ENCODE measurements at places on chromosomes 12 and 14.

DNA sequence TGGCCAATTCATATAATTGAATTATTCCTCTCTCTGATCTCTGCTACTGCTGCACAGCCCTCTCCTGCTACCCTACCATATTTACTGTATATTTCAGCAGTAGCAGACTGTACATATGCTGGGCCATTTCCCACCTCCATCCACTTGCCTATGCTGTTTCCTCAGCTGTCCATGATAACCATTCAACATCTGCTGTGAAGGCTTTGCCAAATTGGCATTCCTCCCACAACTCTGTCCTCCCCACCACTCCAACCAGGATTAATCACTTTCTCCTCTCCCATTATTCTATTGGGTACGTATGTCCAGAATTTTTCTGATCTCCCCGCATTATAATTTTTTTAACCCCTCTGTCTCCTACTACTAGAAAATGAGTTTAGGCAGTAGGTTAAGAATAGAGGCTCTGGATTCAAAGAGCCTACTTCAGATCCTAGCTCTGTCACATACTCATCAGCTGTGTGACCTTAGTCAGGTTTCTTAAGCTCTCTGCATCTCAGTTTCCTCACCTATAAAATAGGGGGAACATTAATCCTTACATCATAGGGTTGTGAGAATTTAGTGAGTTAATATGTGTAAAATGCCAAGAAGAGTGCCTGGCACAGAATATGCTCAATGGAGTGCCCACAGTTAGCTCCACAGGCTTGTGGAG lies 123.3 kb downstream of the KICS2 start:
- no peak for DNase-seq

- no peak for DNase-seq
Measured at GRCh38 chr12:50314636-50315312, 31.5 kb upstream of the LIMA1 start.

DNA sequence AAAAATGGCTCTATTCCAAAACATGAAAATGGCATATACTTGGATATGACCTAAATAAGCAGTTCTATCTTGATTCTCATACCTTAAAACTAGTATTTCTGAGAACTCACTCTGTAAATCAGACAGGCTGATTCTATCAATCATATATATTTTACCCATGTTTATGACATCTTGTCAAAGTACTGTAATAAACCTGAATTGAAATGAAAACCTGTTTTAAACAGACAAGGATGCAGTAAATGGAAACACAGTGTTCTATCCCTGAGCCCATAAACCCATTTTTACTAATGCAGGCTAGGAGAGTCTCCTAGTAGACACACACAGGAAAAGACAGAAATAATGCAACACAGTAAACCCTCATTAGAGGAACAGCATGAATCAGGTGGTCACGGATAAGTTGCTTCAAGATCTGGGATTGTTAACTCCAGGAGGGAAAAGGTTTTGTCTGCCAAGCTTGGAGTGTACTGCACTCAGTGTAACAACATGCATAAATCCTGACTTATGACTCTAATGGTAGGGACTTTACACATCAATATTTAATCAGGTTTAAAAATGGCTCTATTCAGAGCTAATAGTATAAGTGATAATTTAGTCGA lies 93.6 kb upstream of the CPNE8 start:
- DNase-seq: no peak

DNA sequence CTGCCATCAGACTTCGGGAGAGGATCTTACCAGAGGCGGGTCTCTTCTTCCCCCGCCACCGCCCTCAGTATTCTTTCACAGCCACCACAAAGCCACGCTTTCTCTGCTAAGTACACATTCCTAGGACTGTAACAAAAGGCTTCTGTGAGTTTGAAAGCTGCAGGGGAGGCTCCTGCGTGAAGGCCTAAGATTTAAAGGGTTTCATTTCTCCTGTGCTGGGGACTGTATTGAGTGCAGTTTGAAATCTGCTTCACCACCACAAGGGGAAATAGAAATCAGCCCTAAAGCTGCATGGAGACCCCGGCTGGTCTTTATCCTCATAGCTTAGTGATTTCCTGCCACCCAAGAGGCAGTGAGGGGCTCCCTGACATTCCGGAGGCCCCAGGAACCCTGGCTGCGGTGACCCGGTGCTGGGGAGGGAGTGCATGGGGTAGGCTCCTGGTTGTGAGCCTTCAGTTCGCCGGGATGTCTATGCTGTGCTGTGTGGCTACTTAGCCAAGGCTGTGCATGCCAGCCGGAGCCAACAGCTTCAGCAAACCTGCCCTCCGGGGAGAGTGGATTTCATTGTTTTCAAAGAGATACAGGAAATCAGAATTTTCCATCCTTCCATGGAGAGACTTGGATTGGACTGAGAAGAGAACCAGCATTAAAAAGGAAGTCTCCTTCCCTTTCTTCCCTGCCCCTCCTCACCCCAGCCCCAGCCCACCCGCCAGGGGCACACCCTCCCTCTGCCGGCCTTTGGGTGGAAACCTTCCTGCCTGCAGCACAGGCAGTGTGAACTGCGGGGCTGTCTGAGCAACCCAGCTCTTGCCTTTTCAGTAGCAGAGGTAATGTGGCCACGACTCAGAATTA lies 163.3 kb downstream of the ETV6 start:
- no peak for DNase-seq

- no peak for DNase-seq
Measured at GRCh38 chr12:77299001-77299400, 233.6 kb upstream of the E2F7 start.

GRCh38 chr12:59820594-59821011 lies 224.8 kb downstream of the SLC16A7 start:
- DNase-seq: no peak

DNA sequence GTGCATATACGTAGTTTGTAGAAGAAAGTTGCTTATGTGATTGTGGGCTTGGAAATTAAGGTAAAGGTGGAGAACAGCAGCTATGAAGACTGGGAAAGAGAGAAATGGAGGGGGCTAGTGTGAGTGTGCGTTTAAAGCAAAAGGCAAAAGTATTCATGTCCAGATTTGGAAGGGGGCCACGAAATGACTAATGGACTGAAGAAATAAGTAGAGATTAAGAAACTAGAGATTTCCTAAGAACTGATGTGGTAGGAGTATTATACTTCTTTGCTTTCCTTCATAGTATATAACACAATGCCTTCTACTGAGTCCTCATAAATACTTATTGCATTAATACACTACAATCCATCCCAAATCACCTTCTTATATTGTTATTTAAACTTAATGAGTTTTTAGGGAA lies 298.6 kb upstream of the NOVA1 start:
- DNase-seq: no peak

- DNase-seq: no peak
Measured at GRCh38 chr14:68814539-68815297, 21.9 kb upstream of the ZFP36L1 start.

DNA sequence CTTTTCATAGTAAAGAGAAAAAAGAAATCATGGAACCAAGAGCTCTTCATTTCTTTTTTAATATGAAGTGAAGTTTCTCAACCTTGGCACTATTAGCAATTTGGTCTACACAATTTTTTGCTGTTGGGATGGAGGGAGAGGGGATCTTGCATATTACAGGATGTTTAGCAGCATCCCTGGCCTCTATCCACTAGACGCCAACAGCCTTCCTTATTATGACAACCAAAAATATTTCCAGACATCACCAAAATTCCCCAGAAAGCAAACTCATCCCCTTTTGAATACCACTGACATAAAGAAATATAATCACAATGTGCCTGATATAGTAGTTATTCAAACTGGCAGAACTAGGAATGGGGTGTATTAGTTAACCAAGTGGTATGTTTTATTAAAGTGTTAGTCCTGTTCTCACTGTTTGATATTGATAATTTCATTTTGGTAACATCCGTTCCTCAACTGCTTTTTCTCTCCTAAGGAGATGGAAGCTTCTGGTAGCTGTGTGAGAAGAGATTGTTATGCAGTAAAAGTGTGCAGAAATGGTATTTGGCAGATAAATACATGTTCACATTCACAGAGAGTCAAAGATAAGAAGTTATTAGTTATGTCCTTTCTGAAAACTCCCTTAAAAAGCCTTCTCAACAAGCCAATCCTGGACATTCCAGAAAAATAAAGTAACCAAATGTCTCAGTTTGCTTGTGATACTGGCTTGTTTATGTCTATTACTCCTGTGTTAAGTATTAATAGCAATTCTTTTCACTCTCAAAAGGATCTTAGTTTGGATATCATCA lies 699.9 kb downstream of the C12orf50 start:
- DNase-seq: no peak

Data from stimulated activated CD4-positive, alpha-beta T cell treated with anti-CD3 and anti-CD28 coated beads, Interleukin-15, amount 100 ng/mL, for 1 hour (primary cell).